ENCODE measurements at places on chromosomes 7 and 10. TPM values are rescaled to one million over a fixed set of nuclear protein-coding genes. Genes with fewer than 3 reads are reported as not detected.

DNA sequence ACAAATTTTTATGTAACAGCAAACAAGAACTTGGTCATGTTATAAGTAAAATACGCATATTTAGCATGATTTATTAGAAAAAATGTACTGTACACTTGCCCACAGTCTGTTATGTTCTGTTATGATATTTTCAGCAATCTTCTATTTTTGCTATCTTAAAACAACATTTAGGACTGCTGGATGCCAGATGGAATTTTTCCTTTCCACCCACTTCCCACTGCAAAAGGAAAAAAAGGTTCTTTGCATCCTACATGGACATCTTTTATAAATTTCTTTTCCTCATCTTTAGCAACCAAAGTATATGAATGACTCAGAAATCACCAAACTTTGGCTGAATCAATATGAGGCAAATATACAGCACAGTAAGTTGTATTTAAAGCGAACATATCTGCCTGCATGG lies 146.0 kb downstream of the RAPGEF5 start:
- no peak for DNase-seq

GRCh38 chr7:34832020-34832419 lies 174.0 kb downstream of the NPSR1 start:
- DNase-seq: no peak

Gene SFMBT2
- 14.6 TPM for total RNA-seq

DNA sequence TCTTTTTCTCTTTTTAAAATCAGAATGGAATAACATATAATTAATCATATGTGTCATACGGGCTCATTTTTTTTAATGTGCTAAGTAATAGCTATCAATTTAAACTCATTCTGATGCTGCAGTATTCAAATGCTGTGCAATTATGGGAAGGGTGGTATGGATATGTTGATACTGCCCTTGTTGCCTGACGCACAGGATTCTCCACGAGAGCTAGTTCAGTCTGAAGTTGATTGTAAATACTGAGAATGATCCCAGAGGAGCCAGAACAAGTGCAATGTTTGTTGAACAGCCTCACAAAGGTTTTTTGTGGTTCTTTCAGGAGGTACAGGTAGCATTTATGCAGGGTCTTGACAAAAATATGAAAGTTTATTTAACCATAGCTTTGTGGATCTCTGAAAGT lies 13.4 kb downstream of the NPY start:
- no peak for DNase-seq

Gene TACC2
- total RNA-seq: 49.1 TPM

Gene VSTM4
- total RNA-seq: 16.4 TPM

DNA sequence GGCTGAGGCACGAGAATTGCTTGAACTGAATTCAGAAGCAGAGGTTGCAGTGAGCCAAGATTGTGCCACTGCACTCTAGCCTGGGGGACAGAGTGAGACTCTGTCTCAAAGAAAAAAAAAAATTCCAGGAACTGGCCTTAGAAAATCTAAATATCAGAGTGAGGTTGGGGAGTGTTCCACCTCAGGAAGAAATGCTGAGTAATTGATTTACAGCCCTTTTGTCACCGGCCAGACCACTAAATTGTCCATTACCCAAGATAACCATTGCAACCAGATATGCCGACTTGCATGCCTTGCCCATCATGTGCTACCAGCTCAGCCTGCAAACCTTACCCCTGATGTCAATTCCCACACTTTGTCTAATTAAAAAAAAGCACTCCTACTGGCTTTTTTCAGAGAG lies 42.4 kb downstream of the CRCP start:
- DNase-seq: no peak

Gene WEE2
- total RNA-seq: not detected

DNA sequence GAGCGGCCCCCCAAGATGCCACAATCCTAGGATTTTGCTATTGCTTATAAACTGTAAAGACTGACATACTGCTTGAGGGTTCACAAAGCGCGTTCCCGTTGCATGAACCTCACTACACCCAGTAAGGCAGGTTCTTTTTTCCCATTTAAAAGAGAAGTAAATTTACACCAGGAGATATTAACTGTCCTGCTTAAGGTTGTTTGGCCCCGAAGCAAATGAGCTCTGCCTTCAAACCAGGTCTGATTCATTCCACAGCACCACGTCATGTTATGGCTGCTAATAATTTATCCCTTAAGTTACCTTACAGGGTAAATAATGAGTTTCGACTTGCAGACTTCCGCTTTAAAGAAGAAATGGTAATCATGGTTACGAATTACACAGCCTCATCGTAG lies 559 bp upstream of the FKBP14 start:
- DNase-seq: no peak

Gene NCF1
- total RNA-seq: 15.3 TPM

Gene A1CF
- not detected for total RNA-seq

DNA sequence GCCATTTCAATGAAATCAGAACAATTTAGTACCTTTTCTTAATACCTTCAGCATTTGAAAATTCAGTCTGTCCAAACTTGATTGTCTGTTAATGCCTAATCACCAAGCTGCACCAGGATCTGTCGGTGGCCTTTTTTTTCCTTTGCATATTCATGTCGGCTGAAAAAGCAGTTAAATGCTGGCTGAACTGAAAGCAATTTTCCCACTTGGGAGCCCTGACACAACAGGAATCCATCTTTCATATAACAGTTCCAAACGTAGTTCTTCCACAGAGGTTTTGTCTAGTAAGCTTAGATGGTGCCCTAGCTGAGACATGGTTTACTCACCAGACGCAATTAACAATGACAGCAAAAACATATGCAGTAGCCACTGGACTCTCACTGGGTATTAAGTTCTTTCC lies 83.6 kb upstream of the CHCHD3 start:
- DNase-seq: no peak

GRCh38 chr7:28842769-28843295 lies 115.3 kb downstream of the TRIL start:
- DNase-seq: no peak

GRCh38 chr10:129793996-129794395 lies 170.1 kb downstream of the EBF3 start:
- DNase-seq: no peak

GRCh38 chr10:91785830-91786229 lies 12.4 kb upstream of the TNKS2 start:
- no peak for DNase-seq

- DNase-seq: no peak
Observed at GRCh38 chr7:120431016-120431415, 158.0 kb downstream of the KCND2 start.

- no peak for DNase-seq
Observed at GRCh38 chr7:72003236-72003635, 408.9 kb downstream of the CALN1 start.

GRCh38 chr7:55515569-55516279 lies 56.6 kb downstream of the VOPP1 start:
- no peak for DNase-seq

- DNase-seq: no peak
Observed at GRCh38 chr7:106068538-106068961, 43.6 kb downstream of the SYPL1 start.

DNA sequence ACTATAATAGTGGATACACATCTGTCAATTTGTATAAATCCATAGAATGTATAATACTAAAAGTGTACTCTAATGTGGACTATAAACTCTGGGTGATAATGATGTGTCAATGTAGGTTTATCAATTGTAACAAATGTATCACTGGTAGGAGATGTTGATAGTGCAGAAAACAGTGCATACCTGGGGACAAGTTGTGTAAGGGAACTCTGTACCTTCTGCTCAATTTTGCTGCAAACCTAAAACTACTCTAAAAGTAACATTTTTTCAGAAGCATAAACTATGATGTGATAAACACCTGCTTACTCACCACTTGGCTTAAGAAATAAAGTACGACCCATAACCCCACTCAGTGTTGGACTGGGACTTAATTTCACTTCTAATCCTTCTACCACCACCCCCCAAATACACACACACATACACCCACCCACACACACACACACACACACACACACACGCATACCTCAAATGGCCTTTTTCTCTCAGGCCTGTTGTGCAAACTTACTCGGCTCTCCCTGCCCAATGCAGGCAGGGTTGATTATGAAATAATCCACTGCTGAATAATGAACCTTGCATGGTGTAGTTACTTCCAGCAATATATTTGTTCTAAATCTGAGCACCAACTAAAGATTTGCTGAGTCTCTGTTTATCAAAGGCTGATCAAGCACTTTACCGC lies 154.1 kb upstream of the KMT2E start:
- no peak for DNase-seq

DNA sequence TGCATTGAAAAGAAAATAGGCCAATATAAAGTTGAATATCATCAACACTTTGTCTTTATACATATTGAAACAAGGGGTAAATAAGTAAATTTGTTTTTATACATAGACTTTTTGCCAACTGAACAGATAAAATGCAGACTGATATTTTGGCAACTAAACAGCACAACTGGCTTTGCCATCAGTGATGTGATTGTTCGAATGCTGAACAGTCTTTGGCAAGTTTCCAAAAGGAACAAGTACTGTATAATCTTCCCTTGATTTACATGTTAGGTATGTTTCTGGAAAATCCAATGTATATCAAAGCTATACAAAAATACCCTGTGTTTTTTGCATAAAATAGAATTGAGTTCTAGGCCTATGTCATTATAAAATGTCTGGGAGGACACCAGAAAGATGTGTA lies 18.2 kb upstream of the ANKRD1 start:
- no peak for DNase-seq

- peak; percentile 81 for DNase-seq
Observed at GRCh38 chr10:70132098-70133029, at the start of gene AIFM2. Gene AIFM2, minus strand, starts transcription at chr10:70132825. Its CDS starts 8,741 bp downstream, at chr10:70124084.

Gene SPDYE11
- total RNA-seq: not detected

- no peak for DNase-seq
Observed at GRCh38 chr10:93841961-93842360, 51.8 kb upstream of the SLC35G1 start.

GRCh38 chr10:1035201-1035600 lies 9.5 kb upstream of the IDI2 start:
- no peak for DNase-seq

- DNase-seq: no peak
Observed at GRCh38 chr10:97593421-97593820, 3.9 kb downstream of the C10orf62 start.

GRCh38 chr10:96586419-96587263 lies at the start of gene TM9SF3:
Gene TM9SF3, minus strand, starts transcription at chr10:96587012. Its CDS starts 177 bp downstream, at chr10:96586835.
- DNase-seq: peak; percentile 96

Gene VWDE
- total RNA-seq: 2.8 TPM

Gene SH2D4B
- total RNA-seq: 0.18 TPM

- DNase-seq: peak; percentile 72
Observed at GRCh38 chr7:40827222-40828085, 692.6 kb downstream of the SUGCT start.

DNA sequence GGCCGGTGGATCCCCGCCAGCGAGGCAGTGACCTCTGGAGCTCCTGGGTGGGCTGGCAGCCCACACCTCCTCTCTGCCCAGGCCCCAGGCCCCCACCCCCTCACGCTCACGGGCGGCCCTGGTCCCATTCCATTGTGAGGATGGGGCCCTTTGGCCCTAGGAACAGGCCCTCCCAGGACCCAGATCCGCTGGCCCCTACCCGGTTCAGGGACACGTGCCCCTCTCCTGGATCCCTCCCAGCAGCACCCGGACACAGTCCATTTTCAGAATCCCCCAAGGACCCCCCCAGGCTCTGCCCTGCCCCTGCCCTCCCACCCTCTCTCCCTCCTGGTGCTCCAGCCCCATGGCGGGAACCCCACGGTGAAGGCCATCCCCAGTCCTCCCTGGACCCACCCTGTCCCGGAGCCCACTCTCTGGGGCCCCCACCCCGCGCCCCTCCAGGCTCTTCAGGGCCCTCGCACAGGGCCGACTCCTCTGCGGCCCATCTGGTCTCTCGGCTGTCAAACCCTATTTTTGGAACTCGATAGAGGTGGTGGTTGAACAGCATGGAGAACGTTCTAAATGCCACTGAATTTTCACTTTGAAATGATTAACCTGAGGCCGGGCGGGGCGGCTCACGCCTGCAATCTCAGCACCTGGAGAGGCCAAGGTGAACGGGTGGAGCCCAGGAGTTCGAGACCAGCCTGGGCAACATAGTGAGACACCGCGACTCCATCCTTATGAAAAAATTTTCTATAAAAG lies 8.1 kb downstream of the ADAP1 start:
- no peak for DNase-seq

- no peak for DNase-seq
Observed at GRCh38 chr7:119522263-119522662, 750.7 kb upstream of the KCND2 start.

Gene CDHR3
- 8.2 TPM for total RNA-seq

DNA sequence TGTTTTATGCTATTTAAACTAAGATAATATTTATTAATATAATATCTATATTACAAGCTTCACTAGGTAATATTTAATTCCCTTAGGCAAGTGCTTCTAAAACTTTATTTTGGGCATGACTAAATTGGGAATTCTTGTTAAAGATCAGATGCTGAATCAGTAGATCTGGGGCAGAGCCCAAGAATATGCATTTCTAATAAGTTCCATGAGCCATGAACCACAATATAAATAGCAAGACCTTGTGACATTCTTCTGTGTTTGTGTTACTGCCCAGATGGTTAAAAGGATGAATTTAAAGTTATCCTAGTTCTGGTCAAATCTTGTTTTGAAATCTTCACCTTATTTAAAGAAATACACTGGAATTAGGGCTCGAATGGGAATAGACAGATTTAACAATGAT lies 258.4 kb upstream of the CACNA2D1 start:
- no peak for DNase-seq

Gene HKDC1
- 12.0 TPM for total RNA-seq

GRCh38 chr7:69596723-69597277 lies 1.5 kb upstream of the AUTS2 start:
- DNase-seq: peak; percentile 58

GRCh38 chr7:18538554-18539250 lies 43.2 kb downstream of the HDAC9 start:
- no peak for DNase-seq

DNA sequence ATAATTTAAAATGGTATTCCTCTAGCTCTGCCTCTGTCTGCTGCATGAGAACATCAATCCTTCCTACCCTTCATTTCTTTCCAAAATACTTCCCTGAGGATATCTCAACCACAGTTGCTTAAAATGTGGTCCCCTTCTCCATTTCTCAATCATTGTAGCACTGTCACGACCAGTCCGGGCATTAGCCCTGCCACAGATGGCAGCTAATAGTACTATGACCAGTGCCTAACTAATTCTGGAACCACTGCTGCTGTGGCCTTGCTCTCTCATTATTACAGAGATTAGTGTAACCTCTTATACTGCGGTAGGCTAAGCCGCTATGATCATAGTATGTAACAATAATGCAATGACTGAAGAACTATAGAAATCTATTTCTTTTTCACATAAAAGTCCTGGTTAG lies 66.0 kb downstream of the REEP3 start:
- DNase-seq: no peak

Gene ABCB1
- total RNA-seq: 21.0 TPM

GRCh38 chr10:70490142-70490541 lies 11.6 kb downstream of the PALD1 start:
- no peak for DNase-seq

DNA sequence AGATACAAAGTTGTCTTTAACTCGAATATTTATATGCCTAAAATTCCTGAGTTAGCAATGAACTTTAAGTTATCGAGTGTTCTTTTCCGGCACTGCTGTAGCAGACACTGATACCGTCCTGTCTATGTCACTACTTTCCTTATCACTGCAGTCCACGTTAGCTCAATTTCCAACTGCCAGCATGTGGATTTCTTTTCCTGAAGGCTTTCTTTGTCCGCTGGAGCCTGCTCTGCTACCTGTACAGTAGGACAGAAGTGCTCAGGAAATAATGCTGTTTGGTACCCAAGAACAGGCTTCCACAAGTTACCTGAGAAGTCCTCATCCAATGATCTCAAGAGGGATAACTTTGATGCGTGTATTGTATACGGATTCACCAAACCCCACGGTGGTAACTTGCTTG lies 329.4 kb downstream of the NXPH1 start:
- DNase-seq: no peak

Gene SMIM30
- total RNA-seq: 29.6 TPM

Gene HOXA9
- total RNA-seq: 7.1 TPM

- no peak for DNase-seq
Observed at GRCh38 chr10:49172777-49173132, 15.4 kb downstream of the TMEM273 start.

Data from sciatic nerve (tissue), 2 donors.